ENCODE measurements at places on chromosomes 5 and 9. TPM values are rescaled to one million over a fixed set of nuclear protein-coding genes. Genes with fewer than 3 reads are reported as not detected.
A peak's percentile ranks its signal among the peaks of the same experiment; 100 is the strongest.

C9orf50 gene
- total RNA-seq, result not detected

GALNT12 gene
- 8.8 TPM for total RNA-seq

PCDHGA9 gene
- total RNA-seq, result 1.9 TPM

GRCh38 chr9:84835745-84836144, 166.2 kb downstream of the NTRK2 start:
- DNase-seq, result no peak

- no peak for DNase-seq
Observed at GRCh38 chr9:95327239-95327865, 9.8 kb upstream of the FANCC start.

GRCh38 chr9:10354591-10354990, 258.2 kb downstream of the PTPRD start:
- no peak for DNase-seq

DNA sequence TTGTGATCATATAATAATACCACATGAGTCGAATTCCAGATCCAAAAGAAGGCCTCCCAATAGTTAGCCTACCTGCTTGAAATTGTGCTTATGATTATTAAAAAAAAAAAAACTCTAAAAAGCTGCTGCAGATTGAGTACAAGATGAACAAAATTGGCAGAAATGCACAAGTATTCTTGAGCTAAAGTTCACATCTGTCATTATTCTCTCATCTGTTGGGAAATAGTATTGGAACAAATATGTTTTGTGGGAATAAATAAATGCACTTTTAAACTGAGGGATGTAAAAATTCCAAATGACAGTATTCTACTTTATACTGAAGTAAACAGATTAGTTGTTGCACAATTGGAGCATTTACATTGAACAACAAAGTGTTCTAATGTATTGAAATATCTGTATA, 15.7 kb downstream of the DAB2 start:
- DNase-seq, result no peak

- peak; percentile 16 for DNase-seq
Observed at GRCh38 chr5:169548315-169548714, 35.3 kb upstream of the SPDL1 start.

DNA sequence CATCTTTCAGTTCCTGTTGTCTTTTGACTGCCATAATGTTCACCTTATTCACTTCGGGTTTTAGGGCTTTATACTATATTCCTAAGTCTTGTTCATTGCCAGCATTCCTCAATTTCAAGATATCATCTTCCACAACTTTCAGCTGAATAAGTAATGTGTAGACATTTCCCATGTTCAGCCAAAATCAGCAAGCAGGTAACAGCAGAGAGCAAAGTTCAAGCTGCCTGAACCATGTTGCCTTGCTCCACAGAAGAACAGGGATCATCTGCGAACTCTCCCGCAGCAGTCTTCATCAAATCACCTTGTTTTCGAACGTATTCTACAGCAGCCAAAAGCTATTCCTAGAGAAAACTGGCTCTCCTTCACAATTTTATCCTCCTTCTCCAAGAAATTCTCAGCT, 95.3 kb upstream of the CCDC112 start:
- no peak for DNase-seq

DNA sequence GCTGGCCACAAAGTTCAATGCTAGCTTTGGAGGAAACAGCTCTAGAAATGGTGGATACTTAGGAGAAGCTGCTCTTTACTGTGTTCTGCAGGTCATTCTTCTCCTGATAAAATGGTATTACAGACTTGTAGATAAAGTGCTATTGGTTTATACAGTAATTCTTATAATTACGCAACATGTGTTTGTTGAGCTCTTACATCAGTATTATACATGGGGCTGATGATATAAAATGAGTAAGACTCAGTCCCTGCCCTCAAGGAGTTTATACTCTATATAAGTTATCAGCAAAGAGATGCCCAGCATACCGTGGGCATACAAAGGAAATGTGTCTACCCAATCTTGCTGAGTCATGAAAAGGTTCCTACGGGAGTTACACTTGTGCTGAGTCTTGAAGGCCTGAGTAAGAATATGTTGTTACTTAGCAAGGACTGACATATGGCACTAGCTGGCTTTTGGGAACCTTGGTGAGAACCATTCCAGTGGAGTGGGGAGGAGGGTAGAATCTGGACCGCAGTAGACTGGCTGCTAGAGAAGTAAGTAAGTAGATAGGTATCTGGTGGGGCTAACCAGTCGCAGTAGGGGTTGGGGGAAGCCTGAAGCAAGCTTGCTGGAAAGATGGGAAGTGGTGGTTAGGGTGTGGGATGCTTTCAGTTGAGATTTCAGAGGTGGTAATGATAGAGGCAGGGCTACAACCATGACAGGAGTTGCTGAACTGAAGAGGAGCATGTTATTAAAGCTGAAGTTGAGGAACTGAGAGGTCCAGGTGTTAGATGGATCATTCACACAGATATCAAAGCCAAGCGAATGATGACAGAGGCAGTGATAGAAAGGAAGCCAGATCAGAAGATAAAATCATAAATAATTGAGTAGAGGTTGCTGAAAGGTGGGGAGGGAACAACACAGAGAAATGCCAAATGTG, 11.1 kb upstream of the TTC23L start:
- no peak for DNase-seq

DNA sequence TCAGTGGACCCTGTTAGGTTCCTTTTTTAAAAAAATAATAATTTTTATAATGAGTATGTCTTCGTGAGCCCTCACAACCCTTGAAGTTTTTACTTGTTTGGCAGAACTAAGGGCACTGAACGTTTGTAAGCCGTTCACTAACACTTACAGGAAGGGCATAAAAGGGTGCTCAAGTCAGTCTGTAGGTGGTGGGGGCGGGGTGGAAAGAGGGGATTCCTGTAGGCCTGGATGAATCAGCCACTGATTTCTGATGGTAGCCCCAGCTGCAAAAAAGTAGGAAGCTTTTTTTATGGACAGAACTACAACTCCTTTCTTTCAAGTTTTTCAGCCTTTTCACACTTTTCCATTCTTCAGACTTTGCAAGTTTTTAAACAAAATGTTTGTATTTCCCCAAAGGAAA, 35.8 kb downstream of the PIK3R1 start:
- DNase-seq, result no peak

- no peak for DNase-seq
Observed at GRCh38 chr9:38761999-38762398, 42.1 kb upstream of the FAM240B start.
